Activated T-cell treated with anti-CD3 and anti-CD28 coated beads for 48 hours (primary cell): ENCODE measurements at places on chromosomes 1 and 21.

DNA sequence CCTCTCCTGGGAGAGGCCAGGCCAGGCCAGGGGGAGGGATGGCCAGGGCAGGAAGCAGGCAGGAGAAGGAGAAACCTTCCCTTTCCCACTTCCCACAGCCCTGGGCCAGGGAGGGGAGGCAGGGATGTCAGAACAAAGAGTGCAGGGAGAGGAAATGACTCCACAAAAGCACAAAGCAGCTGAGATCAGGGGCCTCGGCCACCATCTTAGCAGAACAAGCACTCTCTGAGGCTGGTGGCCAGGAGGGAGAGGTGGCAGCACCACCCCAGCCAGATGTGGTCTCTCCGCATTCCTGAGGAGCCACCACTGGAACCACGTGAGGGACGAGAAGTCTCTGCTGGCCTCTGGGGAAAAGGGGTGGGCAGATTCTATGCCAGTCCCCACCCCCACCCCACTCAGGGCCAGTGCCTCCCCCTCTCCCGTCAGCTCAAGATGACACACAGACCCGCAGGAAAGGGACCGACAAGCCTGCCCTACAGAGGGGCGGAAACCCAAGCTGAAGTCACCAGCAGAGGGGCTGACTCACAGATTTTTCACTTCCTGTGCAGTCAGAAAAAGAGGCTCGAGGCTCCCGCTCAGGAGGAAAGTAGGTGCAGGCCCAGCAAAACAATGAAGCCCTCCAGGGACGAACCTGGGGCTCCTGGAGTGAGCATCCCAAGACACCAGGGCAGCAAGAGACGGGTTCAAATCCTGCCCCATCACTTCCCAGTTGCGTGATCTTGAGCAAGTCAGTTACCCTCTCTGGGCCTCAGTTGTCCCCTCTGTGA, 24.1 kb upstream of the ALDH4A1 start:
- peak; percentile 80 for DNase-seq

DNA sequence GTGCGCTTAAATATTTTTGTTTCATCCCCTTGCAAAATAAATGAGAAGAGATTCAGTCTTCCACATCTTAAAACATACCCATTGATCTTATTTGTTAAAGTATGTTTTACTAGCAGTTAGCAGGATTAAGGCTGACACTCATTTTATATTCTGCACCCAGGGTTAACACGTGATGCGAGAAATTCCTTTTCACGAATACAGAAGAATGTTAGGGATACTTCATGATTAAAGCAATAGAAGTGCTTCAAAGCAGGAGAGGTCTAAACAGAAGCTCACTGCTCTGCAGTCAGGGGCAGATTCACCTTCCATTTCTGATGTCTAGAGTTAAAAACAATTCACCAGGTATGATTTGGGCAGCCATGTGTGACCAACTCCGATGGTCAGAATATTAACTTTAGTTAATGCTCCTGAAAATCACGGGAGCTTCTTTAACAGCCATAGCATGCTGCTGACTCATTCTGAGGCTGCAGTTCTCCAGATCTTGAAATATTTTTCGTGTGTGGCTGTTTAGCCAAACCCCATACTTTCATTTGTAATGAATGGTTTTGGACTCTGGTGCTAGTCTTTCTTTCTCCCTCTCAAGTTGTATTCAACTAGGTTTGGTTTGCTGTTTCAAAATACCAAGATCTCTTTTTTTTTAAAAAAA, 19.7 kb downstream of the BCAR3 start:
- DNase-seq, result no peak

- no peak for DNase-seq
These were observed 18.2 kb downstream of the FAM163A start for GRCh38 chr1:179761296-179761695.

- DNase-seq, result no peak
These were observed 38.2 kb downstream of the PTPRC start for GRCh38 chr1:198677027-198677426.

GRCh38 chr1:225813214-225813964, 3.5 kb downstream of the EPHX1 start:
- no peak for DNase-seq

- DNase-seq, result no peak
These were observed 176.6 kb downstream of the VPS13D start for GRCh38 chr1:12406211-12407021.

DNA sequence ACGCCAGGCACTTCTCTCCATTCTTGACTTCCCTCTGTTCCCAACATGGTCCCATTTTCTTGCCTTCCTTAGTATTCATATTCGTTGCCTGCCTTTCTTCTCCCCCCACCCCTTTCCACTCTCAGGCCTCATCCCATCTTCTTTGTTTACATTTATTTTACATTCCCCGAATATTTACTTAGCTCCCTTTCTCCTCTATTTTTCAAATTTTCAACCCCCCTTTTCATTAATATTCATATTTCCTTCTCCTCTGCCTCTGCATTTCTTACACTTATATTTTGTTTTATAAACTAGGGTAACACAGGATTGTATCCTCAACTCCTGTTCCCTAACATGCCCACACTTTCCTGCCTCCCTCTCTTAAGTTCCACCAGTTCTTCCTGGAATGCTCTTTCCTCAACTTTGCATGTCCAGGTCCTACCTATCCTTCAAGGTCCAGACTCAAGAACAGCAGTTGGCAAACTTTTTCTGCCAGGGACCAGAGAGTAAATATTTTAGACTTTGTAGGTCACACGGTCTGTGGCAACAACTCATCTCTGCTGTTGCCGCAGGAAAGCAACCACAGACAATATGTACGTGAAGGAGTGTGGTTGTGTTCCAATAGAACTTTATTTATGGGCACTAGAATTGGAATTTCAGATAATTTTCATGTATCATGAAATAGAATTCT, 29.8 kb upstream of the A3GALT2 start:
- no peak for DNase-seq

DNA sequence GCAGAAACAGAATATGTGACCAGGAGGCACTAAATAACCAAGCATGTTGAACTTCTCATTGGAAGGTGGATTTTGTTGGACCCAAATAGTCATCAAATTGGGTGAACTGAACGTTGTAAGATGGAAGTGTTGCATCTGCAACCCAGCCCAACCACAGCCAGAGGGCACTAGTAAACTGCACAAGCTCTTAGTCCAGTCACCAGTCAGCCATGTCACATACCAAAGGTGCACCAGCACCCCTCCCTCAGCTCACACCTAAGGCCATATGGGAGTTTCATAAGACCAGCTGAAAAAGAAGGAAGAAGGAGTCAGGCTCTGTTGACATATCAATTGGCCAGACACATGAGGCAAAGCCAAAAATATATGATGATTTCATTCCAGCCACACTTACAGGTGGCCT, 481.7 kb upstream of the NR5A2 start:
- no peak for DNase-seq

- no peak for DNase-seq
These were observed 53.2 kb downstream of the RIPK4 start for GRCh38 chr21:41713495-41714281.

GRCh38 chr21:44318489-44319285, 18.8 kb downstream of the PFKL start:
- no peak for DNase-seq
